Stimulated activated CD8-positive, alpha-beta memory T cell treated with anti-CD3 and anti-CD28 coated beads, Interleukin-15, amount 100 ng/mL, for 4 hours (primary cell): ENCODE measurements at places on chromosomes 4 and X.

DNA sequence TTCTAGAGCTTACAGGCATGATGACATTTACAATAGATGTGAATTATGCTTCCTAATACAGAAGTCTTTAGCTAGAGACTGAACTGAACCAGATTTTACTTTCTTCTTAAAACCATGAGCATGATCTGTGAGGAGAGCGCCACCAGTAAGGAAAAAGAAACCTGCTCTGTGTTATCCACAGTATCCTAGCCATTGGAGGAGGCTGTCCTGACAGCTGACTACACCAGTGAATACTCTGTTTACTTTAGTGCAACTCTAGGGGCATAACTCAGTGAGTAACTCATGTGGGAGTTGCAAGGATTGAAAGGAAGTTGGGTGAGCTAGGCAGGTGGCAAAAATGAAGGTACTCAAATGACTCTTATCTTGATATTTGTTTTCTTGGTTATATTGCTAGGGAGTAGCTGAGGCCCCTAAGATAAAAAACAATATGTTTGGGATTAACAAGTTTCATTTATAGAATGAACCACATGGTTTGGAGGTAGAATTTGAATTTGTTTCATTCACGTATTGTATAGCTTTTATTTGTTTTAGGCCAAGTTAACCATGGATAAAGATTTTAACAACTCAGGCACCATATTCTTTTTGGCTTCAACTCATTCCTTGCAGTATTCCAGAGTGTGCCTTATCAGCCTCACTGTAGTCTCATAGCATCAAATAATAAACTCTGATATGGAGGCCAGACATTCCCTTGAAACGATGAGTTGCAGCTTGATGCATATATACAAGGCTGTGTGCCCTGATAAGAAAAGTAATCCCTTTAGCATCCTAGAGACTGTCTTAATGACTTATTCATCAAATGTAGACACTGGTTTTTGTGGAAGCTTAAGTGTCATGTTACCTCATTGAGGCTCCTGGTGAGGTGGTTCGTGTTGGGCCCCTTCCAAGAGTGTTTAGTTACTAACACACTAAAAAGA, 2.5 kb downstream of the BMP3 start:
- DNase-seq, result no peak

GRCh38 chr4:168183717-168184571, 91.6 kb downstream of the ANXA10 start:
- no peak for DNase-seq

GRCh38 chrX:8358302-8358701, 106.3 kb upstream of the VCX3B start:
- no peak for DNase-seq

- DNase-seq, result no peak
These were observed 13.5 kb downstream of the AFF1 start for GRCh38 chr4:86948276-86948675.

DNA sequence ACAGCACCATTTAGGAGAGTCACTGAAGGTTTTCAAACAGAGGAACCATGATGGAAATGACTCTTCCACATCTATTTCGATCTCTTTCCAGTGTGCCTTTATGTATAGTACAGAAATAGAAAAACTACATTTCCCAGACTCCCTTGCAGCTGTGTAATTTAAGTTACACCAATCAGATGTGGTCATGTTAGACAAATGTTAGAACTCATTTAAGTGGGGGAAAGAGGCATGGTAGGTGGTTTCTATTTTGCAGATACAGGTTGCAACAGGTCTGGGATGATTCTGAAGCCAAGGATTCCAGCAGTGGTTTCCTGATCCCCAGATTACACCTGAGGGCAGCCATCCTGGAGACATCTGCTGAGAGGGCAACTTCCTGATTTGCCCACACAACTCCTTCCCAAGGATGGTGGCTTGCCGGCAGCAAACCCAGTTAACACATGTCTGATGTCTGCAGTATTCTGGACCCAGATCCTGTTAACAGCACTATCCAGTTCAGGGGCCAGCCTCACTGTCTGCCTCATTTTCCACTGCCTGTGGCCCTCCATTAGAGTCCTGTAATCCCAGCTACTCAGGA, 38.7 kb upstream of the PDK3 start:
- no peak for DNase-seq

DNA sequence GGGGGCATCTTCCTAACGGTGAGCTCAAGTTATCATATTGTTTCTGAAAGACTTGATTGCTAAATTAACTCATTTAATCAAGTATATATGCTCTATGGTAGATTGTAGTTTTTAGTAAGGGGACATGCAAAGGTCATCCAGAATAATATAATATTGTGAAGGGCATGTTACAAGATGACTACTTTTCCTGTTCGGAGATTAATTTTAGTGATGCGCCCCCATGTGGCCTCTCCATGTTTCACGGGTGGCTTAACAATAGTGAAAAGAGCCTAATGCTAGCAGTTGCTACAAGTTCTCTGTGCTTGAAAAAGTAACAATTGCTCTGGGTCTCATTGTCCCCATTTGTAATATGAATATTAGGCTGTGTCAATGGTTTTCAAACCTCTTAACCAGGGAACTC, 12.2 kb downstream of the SMPX start:
- no peak for DNase-seq

- no peak for DNase-seq
These were observed 32.7 kb downstream of the TMEM47 start for GRCh38 chrX:34624416-34624815.

DNA sequence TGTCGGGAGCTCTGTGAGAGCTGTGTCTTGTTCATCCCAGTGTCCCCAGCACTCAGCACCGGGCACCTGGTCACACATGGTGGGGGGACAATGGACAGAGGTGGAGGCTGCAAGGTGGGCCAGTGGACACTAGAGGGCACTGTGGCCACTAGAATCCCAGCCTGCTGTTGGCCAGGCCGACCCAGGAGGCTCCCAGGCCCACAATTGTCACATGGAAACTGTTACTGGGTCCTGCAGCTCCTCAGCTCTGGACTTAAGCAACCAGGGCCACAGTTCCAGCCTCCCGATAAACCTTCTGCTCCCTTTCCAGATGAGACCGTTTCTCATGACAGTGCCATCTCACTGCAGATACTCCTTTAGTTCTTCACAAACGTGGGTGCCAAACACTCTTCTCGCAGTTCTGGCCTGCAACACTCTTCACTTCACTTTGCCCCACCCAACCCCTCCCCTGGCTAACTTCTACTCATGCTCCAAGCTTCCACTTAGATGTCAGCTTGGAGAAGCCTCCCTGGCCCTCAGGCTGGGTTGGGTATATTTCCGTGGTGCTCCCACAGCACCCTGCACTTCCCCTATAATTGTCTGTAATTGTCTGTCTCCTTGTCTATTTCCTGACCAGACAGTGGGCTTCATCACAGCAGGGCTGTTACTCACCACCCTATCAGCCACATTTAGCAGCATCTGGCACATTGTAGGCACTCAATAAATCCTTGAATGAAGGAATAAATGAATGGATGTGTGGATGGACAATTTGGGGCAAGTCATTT, 3.5 kb upstream of the IQSEC2 start:
- DNase-seq, result no peak

DNA sequence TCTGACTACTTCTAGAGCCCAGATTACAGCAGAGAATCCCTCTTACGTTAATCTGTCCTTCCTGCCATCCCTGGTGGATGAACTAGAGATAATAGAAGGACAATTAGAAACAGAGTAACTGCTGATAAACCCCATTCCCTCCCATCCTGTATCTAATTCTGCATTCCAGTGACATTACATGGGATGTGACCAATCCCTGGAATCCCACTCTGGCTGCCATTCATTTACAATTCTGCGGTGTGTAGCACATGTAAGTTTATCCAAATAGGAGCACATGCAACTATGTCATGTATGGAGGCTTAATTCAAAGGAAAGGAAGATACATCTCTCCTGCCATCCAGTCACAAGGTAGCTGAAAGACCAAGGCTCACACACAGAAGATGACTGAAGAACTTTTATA, 339.5 kb downstream of the GPAT3 start:
- no peak for DNase-seq

- no peak for DNase-seq
These were observed 4.3 kb downstream of the CPLX1 start for GRCh38 chr4:821631-822030.

- no peak for DNase-seq
These were observed 449 bp downstream of the CTPS2 start for GRCh38 chrX:16711893-16712547.

GRCh38 chr4:127709456-127709855, 20.7 kb upstream of the SLC25A31 start:
- no peak for DNase-seq

GRCh38 chr4:42609051-42609450, 47.9 kb downstream of the ATP8A1 start:
- no peak for DNase-seq

- DNase-seq, result no peak
These were observed 220.6 kb downstream of the SNCA start for GRCh38 chr4:89616382-89616781.

DNA sequence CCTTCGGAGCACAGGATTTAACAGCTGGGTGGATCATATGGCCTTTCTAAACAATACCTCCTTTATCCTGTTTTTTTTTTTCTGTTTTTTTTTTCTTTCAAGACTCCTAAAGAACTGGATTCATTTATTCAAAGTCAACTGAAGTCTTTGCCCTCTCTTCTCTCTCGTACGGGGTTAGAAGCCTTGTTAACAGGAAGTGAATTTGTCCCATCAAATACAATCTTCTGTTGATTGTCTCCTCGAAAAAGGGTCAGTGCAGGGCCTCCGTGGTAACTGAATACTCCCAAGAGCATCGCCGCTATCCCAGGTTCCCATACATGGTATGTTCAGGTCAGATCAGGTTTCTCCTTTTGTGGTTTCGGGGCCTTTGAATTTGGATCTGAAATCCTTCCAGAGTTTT, 1.8 kb upstream of the TMEM128 start:
- DNase-seq, result no peak

DNA sequence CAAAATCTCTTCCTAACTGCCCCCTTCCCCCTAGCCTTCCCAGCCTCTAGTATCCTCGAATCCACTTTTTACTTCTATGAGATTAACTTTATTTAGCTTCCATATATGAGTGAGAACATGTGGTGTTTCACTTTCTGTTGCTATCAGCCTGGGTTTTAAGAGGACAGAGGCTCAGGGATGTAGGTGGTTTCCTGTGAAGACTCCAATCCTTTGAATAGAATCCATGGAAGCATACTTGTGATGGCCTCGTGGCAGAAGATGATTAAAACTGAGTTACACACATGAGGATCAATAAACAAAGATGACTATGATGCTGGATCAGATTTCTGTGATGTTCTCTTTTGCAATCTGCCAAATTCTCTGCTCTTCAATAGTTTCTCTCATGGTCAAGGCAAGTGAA, 29.8 kb downstream of the CD99L2 start:
- DNase-seq, result no peak

GRCh38 chrX:97751735-97752134, 868.0 kb downstream of the RPA4 start:
- no peak for DNase-seq

GRCh38 chrX:114165537-114165936, 418.3 kb upstream of the HTR2C start:
- no peak for DNase-seq

DNA sequence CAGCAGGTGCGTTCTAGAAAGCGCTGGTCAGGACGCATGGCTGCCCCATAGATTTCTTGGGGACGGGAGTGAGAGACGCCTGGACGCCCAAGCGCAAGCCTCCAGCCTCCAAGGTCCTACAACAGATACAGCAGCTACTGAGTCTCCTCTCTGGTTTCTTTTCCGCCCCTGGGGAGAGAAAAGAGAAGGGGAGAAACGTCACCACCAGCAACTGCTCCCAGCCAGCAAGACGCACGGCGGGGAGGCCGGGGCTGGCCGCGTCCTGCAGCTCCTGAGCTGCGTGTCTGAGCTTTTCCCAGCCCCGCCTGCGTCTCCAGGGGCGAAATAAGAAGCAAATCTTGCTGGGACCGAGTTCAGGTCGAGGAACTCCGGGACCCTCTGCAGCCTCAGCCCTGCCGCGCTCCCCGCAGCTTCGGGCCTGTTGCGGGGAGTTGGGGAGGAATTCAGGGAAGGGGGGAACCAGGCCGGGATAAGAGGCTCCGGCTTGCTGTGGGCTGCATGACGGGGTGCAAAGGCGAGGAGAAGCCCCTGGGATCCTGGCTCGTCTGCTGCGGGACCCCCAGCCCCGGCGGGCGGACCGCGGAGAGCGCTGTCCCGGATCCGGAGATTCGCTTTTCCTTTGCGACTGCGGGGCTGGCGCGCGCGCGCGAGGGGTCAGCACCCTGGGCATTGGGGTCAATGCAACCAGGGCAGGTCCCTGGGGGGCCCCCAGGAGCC, 6.8 kb upstream of the SHOX start:
- DNase-seq, result no peak

- no peak for DNase-seq
These were observed 502.4 kb downstream of the NLGN4X start for GRCh38 chrX:5726224-5726623.

GRCh38 chr4:184453365-184454160, 20.8 kb downstream of the IRF2 start:
- DNase-seq, result no peak

DNA sequence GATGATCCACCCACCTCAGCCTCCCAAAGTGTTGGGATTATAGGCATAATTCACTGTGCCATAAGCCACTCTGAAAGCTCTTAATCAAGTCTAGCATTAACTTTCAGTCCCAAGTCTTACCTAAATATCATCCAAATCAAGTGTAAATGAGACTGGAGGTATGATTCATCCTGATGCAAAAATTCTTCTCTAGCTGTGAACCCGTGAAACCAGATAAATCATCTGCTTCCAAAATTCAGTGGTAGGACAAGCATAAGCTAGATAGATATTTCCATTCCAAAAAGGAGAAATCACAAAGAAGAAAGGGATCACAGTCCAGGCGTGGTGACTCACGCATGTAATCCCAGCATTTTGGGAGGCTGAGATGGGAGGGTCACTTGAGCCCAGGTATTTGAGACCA, 8.8 kb upstream of the TBC1D25 start:
- no peak for DNase-seq

DNA sequence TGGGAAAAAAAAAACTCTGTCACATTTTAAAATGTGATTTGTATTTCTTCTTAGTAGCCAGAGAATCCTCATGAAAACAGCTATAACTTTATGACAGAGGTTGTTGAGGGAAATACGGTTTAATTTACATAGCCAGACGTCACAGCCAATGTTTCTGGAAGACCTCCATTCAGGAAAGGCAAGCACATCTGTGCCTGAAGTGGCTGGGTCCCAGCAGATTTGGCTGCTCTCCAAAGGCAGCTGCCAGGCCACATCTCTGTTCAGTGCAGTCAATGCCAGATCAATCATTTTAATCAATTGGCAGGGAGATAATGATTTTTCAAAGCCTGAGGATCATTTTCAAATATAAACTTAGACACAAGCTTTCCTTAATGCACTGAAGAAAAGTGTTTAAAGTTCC, 86.5 kb upstream of the ZIC3 start:
- DNase-seq, result no peak

GRCh38 chrX:13341491-13342101, 21.7 kb upstream of the ATXN3L start:
- DNase-seq, result no peak

DNA sequence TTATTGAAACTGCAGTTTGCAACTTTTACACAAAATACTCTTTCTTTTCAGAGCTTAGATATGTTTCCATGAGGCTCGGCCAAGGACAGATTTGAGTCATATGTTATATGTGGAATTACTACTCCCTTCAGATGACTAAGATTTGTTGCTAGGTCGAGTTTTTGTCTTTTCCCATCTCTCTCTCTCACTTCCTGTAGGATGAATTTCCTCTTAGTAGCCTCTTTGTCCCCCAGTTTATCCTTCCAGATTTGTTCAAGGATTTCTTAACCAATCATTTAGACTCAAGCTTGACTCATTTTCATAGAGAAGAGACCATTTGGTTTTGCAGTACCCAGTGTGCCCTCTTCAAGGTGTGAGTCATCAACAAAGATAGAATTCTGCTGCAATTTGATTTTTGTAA, 209.2 kb downstream of the GLUD2 start:
- DNase-seq, result no peak
